Stomach (tissue), 19 donors: ENCODE measurements at places on chromosomes 3 and 15. TPM values are rescaled to one million over a fixed set of nuclear protein-coding genes. Genes with fewer than 3 reads are reported as not detected.

- no peak for DNase-seq
Measured at GRCh38 chr3:53513556-53514190, 19.3 kb downstream of the CACNA1D start.

KCNAB1 gene
- 0.14 TPM for total RNA-seq

GRCh38 chr3:170961616-170962400 is 53.4 kb upstream of the EIF5A2 start:
- no peak for DNase-seq

DNA sequence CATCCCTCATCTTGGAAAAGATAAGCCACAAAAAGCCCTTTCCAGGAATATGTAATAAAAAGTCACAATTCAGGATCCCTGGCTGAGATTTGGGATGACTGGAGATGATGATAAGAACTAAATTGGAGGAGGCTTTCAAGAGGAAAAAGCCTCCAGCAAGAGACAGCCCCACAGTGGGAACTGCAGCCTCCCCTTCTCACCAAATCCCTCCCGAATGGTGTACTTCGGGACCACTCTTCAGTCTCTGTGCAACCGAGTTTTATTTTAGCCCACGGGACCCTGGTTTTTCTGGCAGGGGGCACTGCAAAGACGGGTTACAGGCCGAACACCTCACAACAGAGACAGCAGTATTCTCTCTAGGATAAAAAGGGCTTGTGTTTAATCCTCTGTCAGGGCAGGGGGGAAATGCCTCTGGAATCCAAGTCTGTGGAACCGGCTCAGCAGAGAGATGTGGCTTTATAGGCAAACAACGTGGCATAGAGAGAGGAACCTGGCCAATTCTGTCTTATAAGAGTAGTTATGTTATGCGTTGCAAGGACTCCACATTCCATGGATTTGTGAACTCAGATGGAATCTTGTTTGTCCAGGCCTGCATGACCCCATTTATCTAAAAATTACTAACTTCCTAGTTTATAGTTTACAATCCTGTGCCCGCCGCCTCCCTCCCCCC is 1.2 kb upstream of the LMCD1 start:
- peak; percentile 44 for DNase-seq
